ENCODE measurements at places on chromosomes 1 and 21.
A peak's percentile ranks its signal among the peaks of the same experiment; 100 is the strongest.

- no peak for DNase-seq
Measured at GRCh38 chr1:230010603-230011332, 56.3 kb upstream of the GALNT2 start.

GRCh38 chr1:30132602-30133286, 590.6 kb downstream of the MATN1 start:
- DNase-seq = no peak

DNA sequence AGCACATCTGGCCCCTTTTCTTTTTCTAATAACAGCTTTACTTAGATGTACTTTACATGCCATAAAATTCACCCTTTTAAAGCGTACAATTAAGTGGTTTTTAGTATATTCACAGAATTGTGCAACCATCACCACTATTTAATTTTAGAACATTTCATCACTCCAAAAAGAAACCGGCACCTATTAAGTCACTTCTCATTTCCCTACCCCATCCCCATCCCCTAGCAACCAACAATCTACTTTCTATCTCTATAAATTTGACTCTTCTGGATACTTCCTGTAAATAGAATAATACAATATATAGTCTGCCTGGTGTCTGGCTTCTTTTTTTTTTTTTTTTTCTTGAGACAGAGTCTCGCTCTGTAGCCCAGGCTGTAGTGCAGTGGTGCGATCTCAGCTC, 59.5 kb upstream of the ENAH start:
- no peak for DNase-seq

DNA sequence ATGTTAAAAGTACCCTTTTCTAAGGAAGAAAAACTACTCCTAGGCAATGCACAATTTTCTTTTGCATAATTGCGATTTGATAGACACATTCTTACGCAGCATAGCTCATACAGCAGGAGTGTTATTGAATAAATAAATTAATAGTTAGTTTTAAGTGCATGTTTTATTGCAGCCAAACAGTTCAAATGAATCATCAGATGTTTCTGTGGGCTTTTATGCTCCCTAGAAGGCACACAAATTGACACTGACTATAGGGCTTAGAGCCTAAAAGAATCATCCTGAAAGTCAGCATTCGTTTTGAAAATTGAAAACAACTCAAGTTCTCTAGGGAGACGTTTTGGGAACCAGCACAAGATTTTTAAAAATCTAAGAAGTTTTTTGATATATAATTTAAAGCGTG, 411.9 kb downstream of the HLX start:
- DNase-seq = no peak

GRCh38 chr1:98429965-98430443, 231.5 kb upstream of the SNX7 start:
- DNase-seq = peak; percentile 97

Measured in DMS153 (cell line).